ENCODE measurements at places on chromosomes 5 and 9. TPM values are rescaled to one million over a fixed set of nuclear protein-coding genes. Genes with fewer than 3 reads are reported as not detected.

Gene PCDH12
- 16.6 TPM for total RNA-seq

DNA sequence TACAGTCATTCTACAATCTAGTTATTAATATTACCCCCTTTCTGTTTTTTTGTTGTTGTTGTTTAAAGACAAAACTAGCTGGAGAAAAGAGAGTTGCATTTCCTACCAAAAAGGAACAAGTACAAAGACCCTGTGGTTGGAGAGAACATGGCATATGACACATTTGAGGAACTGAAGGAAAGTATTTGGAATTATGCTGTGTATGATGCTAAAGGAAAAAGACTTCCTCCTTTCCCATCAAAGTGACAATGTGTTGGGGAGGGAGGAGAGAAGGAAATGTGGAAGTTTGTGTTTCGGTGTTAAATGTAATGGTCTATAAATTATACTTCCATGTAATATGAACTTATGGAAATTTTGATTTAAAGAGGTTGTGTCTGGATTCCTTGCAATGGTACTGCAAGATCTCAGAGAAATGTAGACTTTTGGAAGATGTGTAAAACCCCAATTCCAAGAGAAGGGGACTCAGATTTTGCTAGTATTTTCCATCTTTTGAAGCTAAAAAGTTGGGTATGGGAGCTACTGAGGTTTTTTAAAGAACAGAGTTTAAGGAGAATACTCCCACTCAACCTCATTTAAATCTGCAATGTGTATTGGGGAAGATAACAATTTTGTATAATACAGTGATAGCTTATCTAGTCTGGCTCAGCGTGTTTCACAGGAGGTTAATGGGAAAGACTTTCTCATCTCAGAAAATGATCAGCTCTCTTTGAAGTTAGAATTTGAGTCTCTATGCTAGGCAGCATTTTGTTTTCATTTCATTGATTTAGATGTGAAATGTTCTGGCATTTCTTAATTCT, 15.4 kb upstream of the TNFSF8 start:
- no peak for DNase-seq

DNA sequence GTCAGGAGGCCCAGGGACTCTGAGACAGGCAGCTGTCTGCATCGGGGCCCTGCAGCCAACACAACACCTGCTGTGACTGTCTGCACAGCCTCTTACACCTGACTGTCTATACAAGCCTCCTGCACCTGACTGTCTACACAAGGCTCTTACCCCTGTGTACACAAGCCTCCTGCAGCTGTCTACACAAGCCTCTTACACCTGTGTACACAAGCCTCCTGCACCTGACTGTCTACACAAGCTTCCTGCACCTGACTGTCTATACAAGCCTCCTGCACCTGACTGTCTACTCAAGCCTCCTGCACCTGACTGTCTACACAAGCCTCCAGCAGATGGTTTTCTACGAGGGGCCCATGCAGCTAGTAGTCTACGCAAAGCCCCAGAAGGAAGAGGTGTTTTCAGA, 18.6 kb downstream of the IRX2 start:
- DNase-seq, result no peak

GRCh38 chr9:124482431-124483031, 24.7 kb downstream of the NR5A1 start:
- DNase-seq, result no peak

GRCh38 chr5:120848883-120849282, 384.8 kb downstream of the PRR16 start:
- DNase-seq, result no peak

All from heart right ventricle (tissue), 16 donors.